ENCODE measurements at places on chromosomes 1 and 21. TPM values are rescaled to one million over a fixed set of nuclear protein-coding genes. Genes with fewer than 3 reads are reported as not detected.

DNA sequence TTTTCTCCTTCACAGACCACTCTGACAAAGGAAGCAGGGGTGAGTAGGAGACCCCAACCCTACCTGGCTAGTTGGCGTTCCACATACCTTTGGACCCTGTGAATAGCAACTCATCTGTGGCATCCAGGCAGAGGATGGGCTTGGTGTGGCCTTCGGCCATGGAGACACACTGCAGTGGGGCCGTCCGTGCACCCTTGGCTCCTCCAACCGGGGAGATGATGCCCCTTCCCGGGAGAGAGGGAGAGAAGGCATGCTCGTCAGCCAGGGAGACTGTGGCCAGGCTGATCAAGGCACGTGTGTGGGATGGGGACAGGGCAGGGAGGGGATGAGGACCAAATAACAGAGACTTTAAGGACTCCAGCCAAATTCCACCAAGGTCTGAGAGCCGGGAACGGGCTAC, 42.6 kb downstream of the KIF21B start:
- no peak overlapping the region for H3K27ac ChIP-seq
- DNase-seq: no peak
- H3K27me3 ChIP-seq: no peaks in the 10 kb centered on the region
- H3K4me3 ChIP-seq: no peak overlapping the region

- DNase-seq: no peak
- no peak overlapping the region for H3K27ac ChIP-seq
- H3K36me3 ChIP-seq: no peaks in the 10 kb centered on the region
- H3K4me3 ChIP-seq: no peak overlapping the region
- no peaks in the 10 kb centered on the region for H3K4me1 ChIP-seq
Measured at GRCh38 chr1:90317628-90318027, 322.7 kb downstream of the ZNF326 start.

DNA sequence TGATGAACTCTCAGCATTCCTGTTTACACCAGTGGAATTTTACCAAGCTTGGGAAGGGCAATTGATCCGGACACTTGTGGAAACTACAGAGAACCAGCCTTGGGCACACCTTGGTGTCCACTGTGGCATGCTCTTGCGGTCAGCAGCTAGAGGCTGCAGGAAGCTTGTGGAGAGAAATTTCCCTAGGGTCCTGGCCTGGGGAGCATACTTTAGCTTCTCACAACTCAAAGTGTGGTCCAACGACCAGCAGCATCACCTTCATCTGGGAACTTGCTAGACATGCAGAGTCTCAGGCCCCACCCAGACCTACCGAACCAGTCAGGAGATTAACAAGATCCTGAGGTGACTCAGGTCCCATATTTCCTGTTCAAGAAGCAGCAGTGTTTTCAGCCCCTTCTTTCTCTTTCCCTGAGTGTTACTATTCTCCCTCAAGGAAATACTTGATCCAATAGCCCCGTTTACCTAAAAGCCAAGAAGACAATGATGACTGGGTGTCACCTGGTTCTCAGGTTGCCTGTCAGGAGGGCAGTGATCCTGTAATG, 55.7 kb upstream of the KCNE2 start:
- no peak for DNase-seq
- no peak overlapping the region for H3K27ac ChIP-seq
- H3K4me3 ChIP-seq: no peak overlapping the region
- peaks cover 2% of the 10 kb centered on the region for H3K27me3 ChIP-seq

DNA sequence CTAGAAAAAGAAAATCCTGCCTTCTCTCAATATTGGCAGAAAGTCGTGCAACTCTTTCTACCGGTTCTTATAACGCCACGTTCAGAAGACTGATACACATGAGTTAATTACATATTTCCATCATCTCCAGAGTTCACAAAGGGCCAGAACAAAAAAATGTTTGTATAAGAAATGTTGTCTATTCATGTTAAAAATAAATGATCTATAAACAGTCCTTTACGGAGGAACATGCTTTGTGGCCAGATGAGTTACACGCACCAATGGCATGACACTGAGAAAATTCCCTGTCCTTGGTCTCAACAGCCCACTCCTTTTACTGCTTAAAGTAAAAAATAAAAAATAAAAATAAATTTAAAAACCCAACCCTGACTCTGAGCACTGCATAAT, 29.5 kb downstream of the C2CD2 start:
- H3K27ac ChIP-seq: no peak overlapping the region
- H3K4me1 ChIP-seq: peaks cover 50% of the 10 kb centered on the region
- no peak overlapping the region for H3K4me3 ChIP-seq
- H3K27me3 ChIP-seq: no peaks in the 10 kb centered on the region
- DNase-seq: no peak

- H3K36me3 ChIP-seq: peaks cover 17% of the 10 kb centered on the region
- peak overlapping the region; percentile 94 for H3K4me3 ChIP-seq
- H3K4me1 ChIP-seq: peaks cover 36% of the 10 kb centered on the region
- peaks cover 6% of the 10 kb centered on the region for H3K27me3 ChIP-seq
Measured at GRCh38 chr21:37074197-37074510, 1.1 kb downstream of the TTC3 start.

- H3K27ac ChIP-seq: no peak overlapping the region
- DNase-seq: peak; percentile 62
- no peaks in the 10 kb centered on the region for H3K36me3 ChIP-seq
- no peak overlapping the region for H3K4me3 ChIP-seq
Measured at GRCh38 chr1:16605532-16606505, 7.5 kb downstream of the NBPF1 start.

GRCh38 chr21:43775795-43776430, at the start of gene CSTB:
Gene CSTB (minus strand): TSS chr21:43776308. CDS start chr21:43776269, 39 bp downstream.
- H3K4me3 ChIP-seq: peak within 1 kb of the TSS; percentile 97
- peaks cover 35% of the 10 kb centered on the region for H3K36me3 ChIP-seq
- DNase-seq: peak; percentile 97
- peaks cover 54% of the 10 kb centered on the region for H3K4me1 ChIP-seq

DNA sequence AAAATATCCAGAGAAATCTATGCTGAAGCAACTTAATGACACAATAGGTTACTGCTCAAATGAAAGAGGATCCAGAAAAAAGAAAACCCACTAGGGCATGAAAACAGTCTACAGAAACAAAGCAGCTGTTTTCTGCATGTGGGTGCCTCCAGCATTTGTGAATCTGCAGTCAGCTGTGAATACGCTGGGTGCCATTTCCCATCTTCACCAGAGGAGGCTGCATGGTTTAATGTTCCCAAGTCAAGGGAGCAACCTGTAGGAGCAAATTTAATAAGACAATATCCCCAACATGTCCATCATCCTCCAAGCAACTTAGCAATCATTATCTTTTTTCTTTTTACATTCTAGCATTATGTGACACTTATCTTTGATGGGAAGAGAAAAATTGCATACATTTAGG, 396.6 kb downstream of the BRINP2 start:
- no peak overlapping the region for H3K27ac ChIP-seq
- H3K27me3 ChIP-seq: no peaks in the 10 kb centered on the region
- H3K36me3 ChIP-seq: no peaks in the 10 kb centered on the region
- DNase-seq: no peak
- no peak overlapping the region for H3K4me3 ChIP-seq
- no peaks in the 10 kb centered on the region for H3K4me1 ChIP-seq

DNA sequence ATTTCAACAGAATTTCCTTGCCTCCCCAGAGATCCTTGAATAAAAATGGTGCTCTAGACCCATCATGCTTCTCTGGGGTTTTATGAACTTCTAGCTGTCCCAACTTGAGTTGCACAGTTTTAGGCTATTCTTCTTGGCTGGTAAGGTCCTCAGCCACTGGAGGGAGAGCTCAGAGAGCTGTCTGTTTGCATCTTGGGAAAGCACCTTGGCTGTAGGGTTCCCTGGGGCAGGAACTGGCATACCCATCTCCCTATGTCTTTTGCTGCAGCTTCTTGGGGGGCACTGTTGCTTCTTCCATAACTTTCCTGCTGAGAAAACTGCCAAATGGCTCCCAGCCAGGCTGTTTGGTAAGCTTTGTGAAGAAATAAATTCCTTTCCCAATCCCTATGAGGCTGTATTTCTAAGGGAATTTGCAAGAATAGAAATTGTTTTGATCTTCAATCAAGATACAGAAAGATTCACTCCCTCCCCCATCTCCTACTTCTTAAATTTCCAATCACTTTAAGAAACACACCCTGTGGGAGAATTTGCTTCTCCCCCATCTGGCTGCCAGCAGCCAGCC, 8.2 kb upstream of the FMOD start:
- H3K27ac ChIP-seq: no peak overlapping the region
- no peak overlapping the region for H3K4me3 ChIP-seq
- peaks cover 50% of the 10 kb centered on the region for H3K27me3 ChIP-seq
- DNase-seq: no peak
- H3K36me3 ChIP-seq: no peaks in the 10 kb centered on the region

DNA sequence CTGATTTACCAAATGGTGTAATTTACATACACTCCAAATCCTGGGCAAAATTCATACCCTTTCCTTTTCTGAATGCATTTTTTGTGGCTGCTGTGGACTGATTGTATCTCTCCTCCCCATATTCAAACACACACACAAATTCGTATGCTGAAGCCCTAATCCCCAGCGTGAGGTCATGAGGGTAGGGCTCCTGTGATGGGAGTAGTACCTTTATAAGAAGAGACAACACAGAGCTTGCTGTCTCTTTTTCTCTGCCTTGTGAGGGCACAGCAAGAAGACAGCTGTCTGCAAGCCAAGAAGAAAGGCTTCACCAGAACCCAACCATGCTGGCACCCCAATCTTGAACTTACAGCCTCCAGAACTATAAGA, 24.4 kb downstream of the DUSP10 start:
- no peaks in the 10 kb centered on the region for H3K27me3 ChIP-seq
- H3K4me1 ChIP-seq: peaks cover 68% of the 10 kb centered on the region
- no peak for DNase-seq
- no peak overlapping the region for H3K4me3 ChIP-seq
- H3K36me3 ChIP-seq: peaks cover 57% of the 10 kb centered on the region
- H3K27ac ChIP-seq: no peak overlapping the region

- H3K36me3 ChIP-seq: no peaks in the 10 kb centered on the region
- DNase-seq: no peak
- no peak overlapping the region for H3K27ac ChIP-seq
- H3K4me3 ChIP-seq: no peak overlapping the region
Measured at GRCh38 chr1:2352897-2353550, 38.3 kb downstream of the MORN1 start.

DNA sequence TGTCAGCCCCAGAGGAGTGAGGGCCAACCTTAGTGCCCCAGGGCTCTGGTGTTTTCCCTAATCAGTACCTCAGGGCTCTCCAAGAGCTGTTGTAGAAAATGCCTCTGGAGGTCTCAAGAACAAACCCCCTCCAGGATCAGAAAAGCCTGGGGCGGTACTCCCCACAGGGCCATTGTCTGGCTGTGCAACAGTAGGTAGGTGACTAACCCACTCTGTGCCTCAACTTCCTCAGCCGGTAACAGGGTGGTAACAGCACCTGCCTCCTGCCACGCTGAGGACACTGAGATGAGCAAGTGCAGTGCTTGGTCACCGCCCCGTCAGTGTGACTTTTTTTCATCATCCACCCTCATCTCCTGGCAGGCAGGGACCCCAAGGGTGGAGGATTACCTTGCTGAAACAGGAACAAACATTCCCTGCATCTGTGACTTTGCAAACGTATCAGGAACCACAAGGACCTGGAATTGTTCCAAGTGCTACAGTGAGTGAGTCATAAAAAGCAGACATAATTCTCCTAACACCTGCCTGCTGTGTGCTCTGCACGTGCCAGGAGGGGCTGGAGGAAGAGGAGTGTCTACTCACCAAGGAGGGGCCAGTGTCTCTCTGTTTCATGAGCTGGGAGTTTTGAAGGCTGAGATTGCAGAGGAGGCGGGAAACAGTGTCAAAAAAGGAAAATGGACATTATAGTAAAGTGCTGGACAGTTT, 440.8 kb downstream of the NPHP4 start:
- no peak overlapping the region for H3K27ac ChIP-seq
- H3K27me3 ChIP-seq: peaks cover 5% of the 10 kb centered on the region
- DNase-seq: peak; percentile 42
- no peak overlapping the region for H3K4me3 ChIP-seq
- H3K4me1 ChIP-seq: no peaks in the 10 kb centered on the region

DNA sequence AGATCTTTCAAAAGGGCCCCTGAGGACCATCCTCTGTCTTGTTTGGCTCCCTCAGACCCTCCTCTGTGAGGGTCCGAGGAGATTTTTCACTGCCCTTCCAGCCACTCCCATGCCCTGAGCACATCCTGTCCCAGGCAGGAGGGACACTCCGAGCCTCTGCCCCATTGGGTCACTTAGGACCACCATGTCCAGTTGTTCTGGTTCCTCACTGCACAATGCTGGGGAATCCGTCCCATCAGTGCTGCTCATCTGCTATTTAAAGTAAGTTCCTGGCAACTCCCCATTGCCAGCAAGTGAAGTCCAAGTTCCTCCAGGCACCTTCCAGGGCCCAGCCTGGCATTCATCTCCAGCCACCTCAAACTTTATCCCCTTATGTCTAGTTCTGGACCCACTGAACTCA, 117.5 kb upstream of the GRIK3 start:
- no peaks in the 10 kb centered on the region for H3K36me3 ChIP-seq
- no peak for DNase-seq
- no peak overlapping the region for H3K27ac ChIP-seq
- H3K4me3 ChIP-seq: no peak overlapping the region
- H3K4me1 ChIP-seq: no peaks in the 10 kb centered on the region

- no peaks in the 10 kb centered on the region for H3K4me1 ChIP-seq
- H3K4me3 ChIP-seq: no peak overlapping the region
- H3K36me3 ChIP-seq: no peaks in the 10 kb centered on the region
- no peak for DNase-seq
- H3K27ac ChIP-seq: no peak overlapping the region
Measured at GRCh38 chr1:36909946-36910725, 124.2 kb downstream of the GRIK3 start.

DNA sequence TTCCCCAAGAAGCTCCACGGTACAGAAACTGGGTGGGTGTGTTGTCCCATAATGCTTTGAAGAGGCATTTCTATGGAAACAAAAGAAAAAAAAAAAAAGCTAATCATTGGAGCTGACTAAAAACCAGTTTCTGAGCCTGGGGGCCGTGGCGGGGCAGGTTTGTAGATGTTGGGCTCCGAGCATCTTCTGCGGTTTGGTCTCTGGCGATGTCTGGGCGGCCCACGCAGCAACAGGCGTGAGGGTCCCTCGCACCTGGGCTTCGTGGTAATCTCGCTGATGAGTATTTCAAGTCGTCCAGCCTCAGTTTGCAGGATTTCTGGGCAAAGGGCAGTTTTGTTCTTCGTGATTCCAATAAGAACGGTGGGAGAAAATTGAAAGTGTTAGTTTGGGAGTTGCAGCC, 6.8 kb downstream of the TP73 start:
- H3K4me1 ChIP-seq: no peaks in the 10 kb centered on the region
- H3K4me3 ChIP-seq: no peak overlapping the region
- peaks cover 30% of the 10 kb centered on the region for H3K27me3 ChIP-seq
- no peaks in the 10 kb centered on the region for H3K36me3 ChIP-seq
- no peak for DNase-seq
- no peak overlapping the region for H3K27ac ChIP-seq

GRCh38 chr1:170114906-170115305, 30.9 kb upstream of the NTMT2 start:
- H3K4me3 ChIP-seq: no peak overlapping the region
- DNase-seq: no peak
- H3K4me1 ChIP-seq: no peaks in the 10 kb centered on the region
- no peaks in the 10 kb centered on the region for H3K27me3 ChIP-seq

Gene HTR1D
- not detected for total RNA-seq

Gene E2F2
- total RNA-seq: 30.4 TPM

Gene RAB42
- total RNA-seq: not detected

Gene REG4
- 0.19 TPM for total RNA-seq

Gene WDR64
- not detected for total RNA-seq

Gene PITHD1
- total RNA-seq: 88.6 TPM

Gene DPH2
- 71.8 TPM for total RNA-seq

Gene ORC1
- total RNA-seq: 44.2 TPM

Gene CD160
- 0.59 TPM for total RNA-seq

Gene SPOCD1
- not detected for total RNA-seq

Gene ADGRB2
- total RNA-seq: 0.45 TPM

Gene F5
- 51.3 TPM for total RNA-seq

All from activated CD4-positive, alpha-beta T cell treated with anti-CD3 and anti-CD28 coated beads, Interleukin-2, amount 10 ng/mL, durations not matched to agents 24 days and 14 days (primary cell).